ENCODE measurements at places on chromosomes 7 and 10.

- no peak for DNase-seq
Observed at GRCh38 chr10:7123774-7124173, 287.1 kb downstream of the SFMBT2 start.

- no peak for DNase-seq
Observed at GRCh38 chr10:101760510-101760909, 15.4 kb downstream of the FGF8 start.

- peak; percentile 18 for DNase-seq
Observed at GRCh38 chr10:78892338-78893176, 176.2 kb upstream of the ZMIZ1 start.

DNA sequence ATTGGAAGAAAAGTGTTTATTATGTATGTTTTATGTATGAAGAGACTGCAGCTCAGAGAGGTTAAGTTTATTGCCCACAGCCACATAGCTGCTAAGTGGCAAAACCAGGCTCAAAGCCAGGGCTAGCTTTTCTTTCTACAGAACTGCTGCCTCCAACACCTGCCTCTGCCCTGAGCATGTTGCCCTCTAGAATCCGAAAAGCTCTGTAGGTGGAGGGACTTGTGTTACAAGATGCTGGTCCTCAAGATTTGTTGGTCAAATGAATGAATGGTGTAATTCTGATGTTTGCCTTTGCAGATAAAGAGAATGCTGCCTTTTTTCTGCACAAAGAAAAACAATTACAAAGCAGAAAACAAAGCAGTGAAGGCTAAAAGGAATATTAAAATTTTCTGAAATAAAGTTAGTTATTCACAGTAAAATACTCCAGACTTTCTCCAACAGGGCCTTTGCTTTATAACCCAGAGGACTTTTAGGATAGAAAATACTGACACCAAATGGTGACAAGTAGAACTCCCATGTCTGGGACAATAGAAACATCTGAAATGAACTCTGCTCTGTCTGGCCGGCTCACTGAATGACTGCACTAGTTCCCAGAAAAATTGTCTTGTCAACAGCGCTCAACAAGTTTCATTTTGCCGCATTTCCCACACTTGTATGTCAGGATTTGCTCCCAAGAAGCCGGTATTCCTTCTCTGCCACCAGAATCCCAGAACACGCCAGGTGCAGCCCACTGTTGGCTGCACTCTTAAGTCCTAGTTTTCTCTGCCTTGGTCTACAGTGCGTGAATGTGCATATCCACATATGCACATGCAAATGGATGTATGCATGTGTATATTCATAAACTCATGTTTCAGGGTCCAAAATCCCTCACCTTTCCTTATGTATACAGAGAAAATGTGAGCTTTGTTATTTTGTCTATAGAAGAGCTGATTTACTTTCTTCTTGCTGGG, 11.0 kb upstream of the DNTT start:
- peak; percentile 26 for DNase-seq

DNA sequence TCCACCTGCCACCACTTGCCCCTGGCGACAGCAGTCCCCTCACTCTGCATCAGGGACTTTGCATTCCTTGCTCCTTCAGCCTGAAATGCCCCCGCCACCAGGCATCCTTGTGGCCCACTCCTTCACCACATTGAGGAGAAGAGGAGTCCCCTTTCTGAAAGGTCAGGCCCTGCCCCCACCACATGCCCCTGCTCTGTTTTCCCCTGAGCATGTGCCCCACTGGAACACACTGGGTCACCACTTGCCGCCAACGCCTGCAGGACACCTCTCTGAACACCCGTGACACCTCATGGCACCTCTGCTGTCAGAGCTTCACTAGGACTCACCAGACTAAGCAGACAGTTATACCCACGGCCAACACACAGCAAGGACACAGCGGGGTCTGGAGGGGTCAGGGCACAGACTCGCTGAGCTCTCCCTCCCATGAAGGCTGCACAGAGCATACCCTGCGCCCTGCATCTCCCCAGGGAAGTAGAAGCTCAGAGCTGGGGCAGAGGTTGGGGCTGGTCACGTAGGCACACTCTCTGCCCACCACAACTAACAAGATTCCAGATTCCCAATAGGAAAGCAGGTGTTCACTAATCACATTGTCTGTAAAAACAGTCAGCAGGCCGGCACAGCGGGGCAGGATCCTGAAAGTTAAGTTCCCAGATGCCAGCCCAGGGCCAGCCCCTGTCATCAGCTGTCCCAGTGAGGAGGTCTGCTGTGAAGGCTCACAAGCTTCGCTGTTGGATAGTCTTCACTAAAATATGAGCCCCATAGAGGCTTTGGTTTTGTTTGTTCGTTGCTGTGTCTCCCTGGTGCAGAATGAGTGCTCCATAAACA, 5.8 kb upstream of the AOC1 start:
- no peak for DNase-seq

- DNase-seq: no peak
Observed at GRCh38 chr7:26198133-26198780, 2.3 kb downstream of the HNRNPA2B1 start.

DNA sequence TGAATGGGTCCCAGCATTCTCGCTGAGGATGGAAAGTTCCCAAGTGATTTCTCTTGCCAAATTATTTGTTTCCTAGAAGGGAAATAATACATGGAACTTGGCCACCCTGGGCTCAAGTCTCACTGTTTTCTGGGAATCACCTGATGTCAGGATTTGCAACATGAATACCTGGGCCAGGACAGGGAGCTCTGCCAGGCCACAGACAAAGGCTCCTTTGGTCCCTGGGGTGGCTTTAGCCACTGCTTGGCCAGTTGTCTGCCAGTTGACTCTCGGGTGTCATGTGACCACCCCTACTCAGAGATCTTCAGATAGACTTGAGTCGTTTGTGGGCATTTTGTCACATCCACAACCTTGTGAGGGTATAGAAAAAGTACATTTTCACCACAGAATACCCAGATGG, 258.0 kb upstream of the HABP2 start:
- DNase-seq: no peak

- DNase-seq: no peak
Observed at GRCh38 chr7:97842006-97842405, 30.2 kb downstream of the ASNS start.

- DNase-seq: no peak
Observed at GRCh38 chr10:53298443-53298842, 525.9 kb upstream of the MBL2 start.

DNA sequence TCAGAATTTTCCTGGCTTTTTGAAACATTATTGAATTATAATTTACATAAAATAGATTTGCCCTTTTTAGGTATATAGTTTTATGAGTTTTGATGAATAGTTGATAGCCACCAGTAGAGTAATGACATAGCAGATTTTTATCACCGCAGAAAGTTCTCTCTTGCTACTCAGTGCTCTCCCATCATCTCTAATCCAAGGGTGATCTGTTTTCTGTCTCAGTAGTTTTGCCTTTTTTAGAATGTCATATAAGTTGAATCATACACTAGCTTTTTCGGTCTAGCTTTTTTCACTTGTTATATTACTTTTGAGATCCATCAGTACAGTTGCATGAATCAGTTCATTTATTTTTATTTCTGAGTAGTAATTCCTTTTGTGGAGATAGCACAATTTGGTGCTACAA, 17.9 kb downstream of the RSBN1L start:
- no peak for DNase-seq

GRCh38 chr10:131274133-131274880, 37.2 kb downstream of the TCERG1L start:
- DNase-seq: no peak

DNA sequence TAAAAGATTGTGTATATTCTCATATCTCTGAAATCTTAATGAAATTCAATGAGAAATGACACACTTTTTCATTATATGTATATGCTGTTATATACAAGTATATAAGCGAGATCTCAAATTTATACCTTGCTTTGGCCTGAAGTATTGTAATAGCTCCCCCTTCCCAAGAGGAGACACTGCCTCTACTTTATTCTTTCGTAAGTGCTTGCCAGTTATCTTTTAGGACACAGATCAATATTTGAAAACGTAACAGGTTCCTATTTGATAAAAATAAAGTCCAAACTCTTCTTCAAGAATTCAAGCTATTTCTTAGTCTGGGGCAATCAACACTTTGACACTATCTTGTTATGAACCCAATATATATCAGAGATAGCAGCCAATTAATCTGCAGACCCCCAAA, 24.9 kb downstream of the WASL start:
- DNase-seq: no peak

- DNase-seq: peak; percentile 18
Observed at GRCh38 chr10:14751921-14752320, 22.8 kb downstream of the FAM107B start.

DNA sequence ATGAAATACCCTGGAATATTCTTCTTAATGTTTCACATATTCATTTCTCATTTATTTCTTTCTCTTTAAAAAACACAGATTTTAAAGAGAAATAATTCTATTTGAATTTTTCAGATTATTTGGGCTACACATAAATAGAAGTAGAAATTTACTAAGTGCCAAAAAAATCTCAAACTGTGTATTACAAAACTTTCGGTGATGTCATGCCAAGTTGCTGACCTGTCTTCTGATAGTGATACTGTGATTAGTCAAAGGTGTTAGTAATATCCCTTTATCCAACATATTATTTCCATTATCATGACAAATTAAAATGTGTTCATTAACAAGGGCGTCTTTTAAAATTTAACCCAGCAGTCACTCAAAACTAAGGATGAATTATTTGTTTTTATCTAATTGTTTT, 60.1 kb downstream of the COL28A1 start:
- DNase-seq: no peak

DNA sequence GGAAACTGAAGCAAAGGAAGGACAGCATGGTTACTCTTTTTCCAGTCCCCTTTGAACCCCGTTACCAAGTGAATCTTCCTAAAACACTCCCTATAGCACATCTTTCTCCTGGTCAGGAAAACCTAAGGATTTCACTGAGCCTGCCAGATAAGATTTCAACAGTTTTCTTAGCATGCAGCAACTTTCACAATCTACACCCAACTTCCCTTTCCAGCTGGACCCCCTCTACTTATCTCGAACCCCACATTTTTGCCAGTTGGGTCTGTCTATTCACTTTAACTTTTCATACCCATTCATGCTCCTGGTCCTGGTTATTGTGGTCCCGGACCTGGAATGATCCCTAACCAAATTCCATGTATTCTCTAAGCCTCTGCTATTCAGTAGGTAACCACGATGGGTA, 14.9 kb upstream of the CPVL start:
- DNase-seq: no peak

DNA sequence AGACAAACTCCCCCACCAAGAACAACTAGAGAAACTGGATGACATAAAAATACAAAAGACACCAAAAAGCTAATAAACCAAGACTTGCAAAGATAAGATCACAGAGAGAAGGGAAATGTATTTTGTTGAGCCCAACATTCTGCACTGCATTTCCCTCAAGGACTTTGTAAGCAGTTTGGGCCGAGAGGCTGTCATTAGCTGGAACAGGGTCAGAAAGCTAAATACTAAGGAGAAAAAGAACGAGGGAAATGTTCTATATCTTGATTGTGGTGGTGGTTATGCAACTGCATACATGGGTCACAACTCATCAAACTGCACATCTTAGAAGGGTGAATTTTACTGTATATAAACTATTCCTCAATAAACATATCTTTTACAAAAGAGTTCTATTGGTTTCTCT, 315.0 kb downstream of the IPMK start:
- peak; percentile 55 for DNase-seq

DNA sequence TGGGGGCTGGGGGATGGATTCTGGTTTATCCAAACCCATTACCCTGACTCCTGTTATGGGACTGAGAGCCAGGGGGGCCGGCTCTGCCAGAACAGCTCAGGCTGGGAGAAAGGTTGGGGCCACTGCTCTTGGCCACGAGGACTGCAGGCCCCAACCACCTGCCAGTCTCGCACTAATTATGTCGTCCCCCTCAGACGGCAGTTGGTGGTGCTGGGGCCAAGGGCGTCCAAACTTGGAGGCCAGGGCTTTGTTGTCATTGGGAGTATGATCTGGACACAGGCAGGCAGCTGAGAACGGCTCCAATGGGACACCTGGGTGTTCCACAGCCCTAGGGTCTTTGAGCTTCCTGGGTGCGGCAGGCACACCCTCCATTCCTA, 34.7 kb downstream of the DRGX start:
- DNase-seq: no peak

DNA sequence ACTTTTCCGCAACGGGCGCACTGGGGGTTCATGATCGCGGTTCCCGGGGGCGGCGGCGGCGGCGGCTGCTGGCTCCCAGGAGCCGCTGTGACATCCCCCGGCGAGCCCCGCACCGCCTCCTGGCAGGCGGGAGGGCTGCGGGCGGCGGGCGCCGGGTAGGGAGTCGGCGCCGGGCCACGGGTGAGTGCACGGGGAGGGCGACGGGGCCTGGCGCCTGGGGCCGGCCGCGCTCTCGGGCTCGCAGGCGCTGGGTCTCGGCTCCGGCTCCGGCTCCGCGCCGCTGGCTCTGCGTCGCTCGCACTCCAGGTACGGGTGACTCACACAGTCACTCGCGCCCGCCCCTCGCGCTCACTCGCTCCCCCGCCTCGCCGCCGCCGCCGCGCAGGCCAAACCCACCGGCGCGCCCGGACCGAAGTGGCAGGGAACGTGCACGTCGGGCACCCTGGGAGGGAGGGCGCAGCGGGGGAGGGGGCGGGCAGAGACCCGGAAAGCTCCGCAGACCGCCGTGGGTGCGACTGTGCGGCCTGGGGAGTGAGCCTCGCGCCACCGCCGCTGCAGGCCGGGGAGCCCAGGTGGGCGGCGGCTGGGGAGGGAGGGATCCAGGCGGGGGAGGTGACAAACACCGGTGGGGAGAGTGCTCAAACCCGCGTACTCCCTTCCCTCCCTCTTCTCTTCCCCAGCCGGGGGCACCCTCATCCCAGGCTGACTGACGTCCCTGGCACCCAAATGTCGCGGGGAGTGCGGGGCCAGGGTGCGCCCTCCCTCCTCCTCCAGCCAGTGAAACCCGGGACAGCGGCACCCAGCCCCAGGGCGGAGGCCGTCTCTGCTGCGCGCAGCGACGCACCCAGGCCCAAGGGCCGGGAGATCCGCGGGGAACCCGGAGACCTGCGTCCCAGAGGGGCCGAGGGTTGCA, 276.9 kb upstream of the NEBL start:
- no peak for DNase-seq

- no peak for DNase-seq
Observed at GRCh38 chr7:94650147-94651051, 5.5 kb downstream of the SGCE start.

- DNase-seq: no peak
Observed at GRCh38 chr10:130013335-130014262, 49.5 kb upstream of the EBF3 start.
